Non-pigmented ciliary epithelial cell (primary cell): ENCODE measurements at places on chromosomes 16 and 17.

DNA sequence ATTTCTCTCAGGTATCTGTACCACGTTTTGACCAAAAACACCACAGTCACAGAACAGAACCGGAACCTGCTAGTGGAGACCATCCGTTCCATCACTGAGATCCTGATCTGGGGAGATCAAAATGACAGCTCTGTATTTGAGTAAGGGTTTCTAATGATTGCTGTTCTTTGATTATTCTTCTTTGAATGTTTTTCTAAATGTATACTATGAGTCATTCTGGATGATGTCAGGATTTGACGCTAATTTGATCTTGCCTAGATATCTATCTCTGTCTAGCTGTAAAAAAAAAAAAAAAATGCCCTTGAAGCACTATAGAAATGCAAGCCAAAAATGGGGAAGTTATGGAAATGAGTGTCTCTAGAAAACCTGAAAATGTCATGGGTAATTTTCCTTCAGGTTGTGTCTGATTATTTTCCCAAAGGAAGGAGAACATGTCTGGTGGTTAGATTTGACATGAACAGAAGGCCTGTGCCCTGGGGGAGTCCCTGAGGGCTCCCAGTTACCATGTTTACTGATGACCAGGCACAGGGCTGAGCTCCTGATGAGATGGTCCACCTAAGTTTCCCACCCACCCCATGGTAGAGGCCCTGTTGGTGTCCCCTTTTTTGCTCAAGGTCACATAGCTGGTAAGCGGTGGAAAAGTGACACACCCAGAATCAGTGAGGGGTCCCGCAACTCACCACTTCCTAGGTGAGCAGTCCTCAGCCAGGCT lies 13.6 kb downstream of the CLEC16A start:
- no peak for DNase-seq

- no peak for DNase-seq
Measured at GRCh38 chr17:70055000-70055399, 20.0 kb upstream of the KCNJ16 start.

GRCh38 chr16:84027625-84028024 lies 15.0 kb downstream of the SLC38A8 start:
- no peak for DNase-seq

DNA sequence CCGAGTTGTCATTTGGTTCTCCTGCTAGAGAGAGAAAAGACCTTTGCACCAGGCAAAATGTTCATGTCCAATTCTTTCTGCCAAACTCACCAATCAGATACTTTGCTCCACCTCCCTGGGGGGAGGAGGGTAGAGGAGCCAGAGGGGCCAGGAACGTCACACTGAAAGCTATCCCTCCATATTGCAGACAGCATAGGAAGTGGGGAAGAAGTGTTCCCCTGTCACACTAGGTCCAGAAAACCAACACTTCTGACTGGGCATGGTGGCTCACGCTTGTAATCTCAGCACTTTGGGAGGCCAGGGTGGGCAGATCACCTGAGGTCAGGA lies 9.5 kb downstream of the HSD17B2 start:
- DNase-seq = no peak

DNA sequence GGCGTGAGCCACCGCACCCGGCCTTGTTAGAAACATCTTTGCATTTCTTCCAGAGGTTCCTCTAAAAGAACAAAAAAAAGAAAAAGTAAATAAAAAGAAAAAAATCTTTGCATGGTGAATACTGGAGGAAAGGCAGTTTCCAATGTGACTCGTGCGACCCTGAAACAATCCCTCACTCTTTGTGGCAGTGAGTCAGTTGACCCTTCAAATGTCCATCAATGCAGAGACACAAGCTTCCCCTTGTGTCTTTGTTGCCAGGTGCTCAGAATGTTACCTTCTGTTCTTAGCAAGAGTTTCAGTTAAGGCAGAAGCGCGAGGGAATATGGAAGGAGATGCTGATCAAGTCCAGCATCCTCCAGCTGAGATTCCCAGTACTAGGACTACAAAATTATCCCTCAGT lies 16.4 kb downstream of the CACNG4 start:
- DNase-seq = no peak

- no peak for DNase-seq
Measured at GRCh38 chr17:22503322-22503899, 811.1 kb downstream of the KCNJ18 start.
